Hepatic stellate cell (primary cell): ENCODE measurements at places on chromosomes 6 and 20.
A peak's percentile ranks its signal among the peaks of the same experiment; 100 is the strongest.

DNA sequence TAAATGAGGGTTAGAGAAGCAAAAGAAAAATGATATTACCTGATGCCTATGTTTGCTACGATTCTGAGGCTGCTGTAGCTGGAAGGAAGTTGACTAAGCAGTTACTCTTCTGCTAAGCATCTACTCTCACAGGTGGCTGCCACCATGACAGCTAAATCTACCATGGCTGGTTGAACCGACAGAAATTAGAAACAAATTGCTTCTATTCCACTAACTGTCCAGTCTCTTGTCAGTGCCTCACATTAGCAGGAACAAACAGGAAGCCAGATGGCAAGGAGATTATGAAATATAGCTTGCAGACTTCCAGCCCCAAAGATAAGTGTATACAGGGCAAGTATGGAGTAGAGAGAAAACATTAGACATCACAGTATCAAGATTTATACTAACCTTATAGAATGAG, 59.4 kb upstream of the TMEM200A start:
- DNase-seq: no peak

DNA sequence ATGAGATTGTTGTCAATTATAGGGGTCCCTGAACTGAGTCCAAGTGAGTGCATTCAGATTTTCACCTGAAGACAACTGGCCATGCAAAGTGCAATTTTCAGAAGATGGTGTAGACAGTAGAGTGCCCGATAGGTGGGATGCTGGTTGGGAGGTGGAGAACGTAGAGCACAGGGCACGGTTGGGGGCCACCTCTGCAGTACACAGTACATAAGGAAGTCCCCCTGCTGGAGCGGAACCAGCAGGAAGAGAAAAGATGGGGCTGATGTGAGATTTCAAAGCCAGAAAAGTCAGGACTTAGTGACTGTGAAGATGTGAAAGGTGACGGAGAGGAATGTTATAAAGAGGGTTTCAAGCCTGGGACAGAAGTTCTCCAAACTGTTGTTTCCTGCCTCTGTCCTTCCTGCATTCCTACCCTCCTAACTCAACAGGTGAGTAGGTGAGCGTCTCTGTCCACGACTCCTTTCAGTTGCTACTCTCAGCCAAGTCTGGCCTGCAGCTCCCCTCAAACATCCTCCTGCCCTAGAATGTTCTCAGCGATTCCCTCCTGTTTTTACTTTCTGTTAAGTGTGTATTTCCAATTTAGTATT, 330.8 kb downstream of the PRL start:
- no peak for DNase-seq

- DNase-seq: no peak
Measured at GRCh38 chr20:57702521-57702920, 7.3 kb downstream of the PMEPA1 start.

DNA sequence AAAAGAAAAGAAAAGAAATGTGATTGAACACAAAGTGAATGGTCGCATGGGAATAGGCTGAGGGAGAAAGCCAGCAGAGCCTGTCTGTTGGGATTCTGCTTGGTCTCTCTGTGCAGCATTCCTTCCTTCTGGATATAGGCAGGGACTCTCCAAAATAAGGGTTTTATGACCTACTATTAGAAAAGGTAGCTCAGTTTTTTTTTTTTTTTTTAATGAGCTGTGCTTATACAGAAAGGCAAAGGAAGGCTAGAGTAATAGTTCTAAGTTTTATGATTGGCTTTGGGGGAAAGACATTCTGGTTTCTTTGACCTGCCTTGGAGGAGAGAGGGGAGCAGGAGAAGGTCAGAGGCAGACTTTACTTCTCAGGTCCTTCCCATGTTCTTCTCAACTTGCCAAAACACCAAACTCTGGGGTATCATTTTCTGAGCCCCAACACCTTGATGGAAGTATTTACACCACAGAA, 18.8 kb upstream of the IER3 start:
- no peak for DNase-seq

- peak; percentile 2 for DNase-seq
Measured at GRCh38 chr20:7695635-7696034, 244.6 kb downstream of the HAO1 start.

GRCh38 chr6:168908887-168909286, 344.8 kb downstream of the THBS2 start:
- peak; percentile 75 for DNase-seq

DNA sequence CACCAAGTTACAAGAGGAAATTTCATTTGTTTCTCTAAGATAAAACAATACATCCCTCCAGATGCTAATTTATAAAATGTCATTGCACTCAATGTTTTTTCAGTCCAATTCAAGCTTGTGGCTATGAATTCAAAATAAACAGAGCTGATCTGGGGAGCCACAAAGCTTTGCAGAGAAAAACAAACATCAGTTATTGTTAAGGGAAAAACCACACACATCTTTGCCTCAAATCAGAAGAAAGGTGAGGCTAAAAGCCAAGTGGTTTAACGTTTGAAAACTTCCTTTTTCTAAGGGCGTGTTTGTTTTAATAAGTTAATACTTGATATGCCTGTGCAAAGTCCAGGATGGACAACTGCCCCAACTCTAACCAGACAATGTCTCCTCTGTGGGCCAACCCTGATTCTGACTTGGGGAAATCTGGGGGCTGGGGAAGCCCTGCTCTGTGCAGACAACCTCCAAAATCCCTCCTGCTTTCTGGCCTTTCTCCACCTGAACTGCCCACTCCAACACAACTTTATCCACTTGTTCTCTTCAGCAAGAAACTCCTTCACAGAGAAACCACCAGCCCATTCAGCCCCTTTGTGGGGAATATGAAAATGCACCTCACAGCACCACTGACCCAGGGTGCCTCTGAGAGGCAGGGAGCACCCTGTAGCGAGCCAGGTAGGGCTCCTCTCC, 44.6 kb upstream of the NT5E start:
- DNase-seq: no peak

GRCh38 chr20:44572551-44573500, 9.6 kb upstream of the PKIG start:
- peak; percentile 62 for DNase-seq

GRCh38 chr20:10558635-10559187, 115.1 kb downstream of the JAG1 start:
- peak; percentile 70 for DNase-seq

DNA sequence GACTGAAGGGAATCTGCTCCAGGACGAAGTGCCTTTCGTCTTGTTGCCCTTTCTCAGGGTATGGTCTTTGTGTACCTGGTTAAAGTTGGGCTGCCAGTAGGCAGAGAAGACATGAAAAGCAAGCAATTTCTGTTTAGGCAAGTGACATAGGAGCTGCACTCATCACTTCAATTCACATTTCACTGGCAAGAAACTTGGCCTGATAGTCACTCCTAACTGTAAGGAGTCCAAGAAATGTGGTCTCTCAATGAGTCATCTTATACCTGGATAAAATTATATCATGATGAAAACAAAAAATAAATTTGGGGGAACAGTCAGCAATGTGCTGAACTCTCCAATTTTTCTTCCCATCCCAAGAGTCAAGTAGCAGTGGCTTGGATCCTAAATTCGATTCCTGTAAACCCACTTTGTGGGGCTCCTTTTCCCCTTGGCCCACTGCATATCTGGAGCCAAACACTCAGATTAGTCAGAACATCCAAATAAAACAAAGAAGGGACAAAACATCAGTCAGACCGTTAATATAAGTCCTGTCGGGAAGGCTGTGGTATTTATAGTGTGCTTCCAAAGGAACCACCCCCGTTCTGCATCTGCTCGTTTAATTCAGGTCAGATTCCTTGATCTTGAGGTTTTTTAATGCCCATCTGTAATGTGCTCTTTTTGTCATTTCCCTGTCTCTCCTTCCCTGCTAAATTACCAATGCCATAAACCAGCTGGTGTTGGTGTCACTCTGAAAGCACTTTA, 5.0 kb upstream of the GABRR1 start:
- DNase-seq: no peak

DNA sequence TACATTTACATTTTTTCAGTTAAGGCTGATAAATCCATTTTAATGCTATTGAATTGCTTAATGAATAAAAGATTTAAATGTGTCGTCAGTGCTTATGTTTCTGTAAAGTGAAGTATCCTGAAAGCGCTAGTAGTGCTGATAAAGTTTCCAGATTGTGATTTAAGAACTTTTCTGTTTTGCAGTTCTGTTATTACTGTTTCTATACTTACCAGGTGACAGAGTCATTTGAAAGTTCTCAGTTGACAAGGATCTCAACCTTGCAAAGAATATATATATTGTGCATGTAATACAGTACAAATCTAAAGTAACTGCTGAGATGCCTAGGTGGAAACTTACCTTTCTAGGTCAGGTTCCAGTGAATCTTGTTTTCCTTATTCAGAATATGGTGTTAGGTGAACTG, 201.8 kb downstream of the ARID1B start:
- no peak for DNase-seq

GRCh38 chr6:135067911-135068310, 13.3 kb upstream of the HBS1L start:
- no peak for DNase-seq

DNA sequence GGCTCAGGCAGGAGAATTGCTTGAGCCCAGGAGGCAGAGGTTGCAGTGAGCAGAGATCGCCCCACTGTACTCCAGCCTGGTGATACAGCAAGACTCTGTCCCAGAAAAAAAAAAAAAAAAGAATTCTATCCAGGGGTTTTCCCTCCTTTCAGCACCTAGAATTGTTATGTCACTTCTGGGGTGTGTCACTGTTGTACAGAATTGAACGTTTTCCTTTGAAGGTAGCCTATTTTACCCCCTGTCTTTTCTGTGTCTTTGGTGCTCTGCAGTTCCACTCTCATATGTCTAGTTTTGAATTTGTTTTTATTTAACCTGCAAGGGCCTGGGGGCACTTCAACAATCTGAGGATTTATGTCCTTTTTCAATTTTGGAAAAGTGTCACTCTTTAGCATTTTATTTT, 19.3 kb upstream of the ARID1B start:
- DNase-seq: no peak

DNA sequence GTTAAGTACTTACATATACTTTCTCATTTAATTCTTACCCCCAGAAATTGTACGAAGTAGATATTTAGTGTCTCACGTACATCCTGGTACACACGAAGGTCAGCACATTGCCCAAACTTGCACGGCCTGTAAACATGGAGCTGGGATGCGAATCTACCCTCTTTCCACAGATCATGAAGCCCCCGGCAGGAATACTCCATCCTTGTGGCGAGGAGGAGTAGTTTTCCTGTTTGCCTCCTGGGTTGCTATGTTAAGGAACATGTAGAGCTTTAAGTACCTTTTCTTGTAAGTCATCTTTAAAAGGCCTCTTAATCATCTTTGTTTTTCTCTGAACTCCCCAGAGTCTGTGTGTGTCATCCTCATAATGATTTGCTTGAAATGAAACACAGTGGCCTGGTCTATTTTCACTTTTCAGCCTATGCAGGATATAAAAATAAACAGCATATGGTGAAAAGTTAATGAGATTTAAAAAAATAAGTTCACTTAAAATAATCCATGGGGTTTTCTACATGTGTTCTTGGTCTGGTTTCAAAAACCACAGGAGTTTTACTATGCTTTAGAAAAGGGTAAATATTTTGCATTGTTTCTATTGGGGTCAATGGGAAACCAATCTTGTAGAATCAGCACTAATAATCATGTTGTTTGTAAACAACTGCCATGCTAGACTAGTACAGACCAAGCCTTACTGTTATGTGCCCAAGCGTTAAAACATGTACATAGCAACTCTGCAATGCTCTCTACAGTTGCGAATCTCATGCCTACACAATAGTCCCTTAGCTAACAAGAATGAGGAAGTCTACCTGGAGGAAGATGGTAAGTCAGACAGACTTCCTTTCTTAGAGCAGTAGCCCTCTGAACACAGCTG, 9.3 kb upstream of the ARID1B start:
- peak; percentile 24 for DNase-seq

GRCh38 chr20:5080384-5080877, 39.3 kb downstream of the PCNA start:
- no peak for DNase-seq

DNA sequence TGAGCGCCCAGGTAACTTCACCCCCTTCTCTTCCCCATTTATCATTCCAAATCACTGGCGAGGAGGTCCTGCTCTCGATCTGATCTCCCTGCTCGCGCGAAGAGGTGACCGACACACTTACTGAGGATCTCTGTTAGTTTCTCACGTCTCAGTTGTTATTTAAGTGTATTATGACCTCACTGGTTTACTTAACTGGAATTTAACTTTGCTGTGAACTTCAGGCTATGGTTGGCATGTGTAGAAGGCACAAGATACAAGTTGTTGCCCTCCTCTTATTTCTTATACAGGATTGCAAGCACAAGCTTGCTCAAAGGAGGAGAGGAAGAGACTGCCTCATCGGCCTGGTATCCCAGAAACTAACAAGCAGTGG, 1.2 kb downstream of the RNF217 start:
- peak; percentile 50 for DNase-seq

GRCh38 chr20:61965606-61966491, 99.8 kb downstream of the TAF4 start:
- DNase-seq: no peak

DNA sequence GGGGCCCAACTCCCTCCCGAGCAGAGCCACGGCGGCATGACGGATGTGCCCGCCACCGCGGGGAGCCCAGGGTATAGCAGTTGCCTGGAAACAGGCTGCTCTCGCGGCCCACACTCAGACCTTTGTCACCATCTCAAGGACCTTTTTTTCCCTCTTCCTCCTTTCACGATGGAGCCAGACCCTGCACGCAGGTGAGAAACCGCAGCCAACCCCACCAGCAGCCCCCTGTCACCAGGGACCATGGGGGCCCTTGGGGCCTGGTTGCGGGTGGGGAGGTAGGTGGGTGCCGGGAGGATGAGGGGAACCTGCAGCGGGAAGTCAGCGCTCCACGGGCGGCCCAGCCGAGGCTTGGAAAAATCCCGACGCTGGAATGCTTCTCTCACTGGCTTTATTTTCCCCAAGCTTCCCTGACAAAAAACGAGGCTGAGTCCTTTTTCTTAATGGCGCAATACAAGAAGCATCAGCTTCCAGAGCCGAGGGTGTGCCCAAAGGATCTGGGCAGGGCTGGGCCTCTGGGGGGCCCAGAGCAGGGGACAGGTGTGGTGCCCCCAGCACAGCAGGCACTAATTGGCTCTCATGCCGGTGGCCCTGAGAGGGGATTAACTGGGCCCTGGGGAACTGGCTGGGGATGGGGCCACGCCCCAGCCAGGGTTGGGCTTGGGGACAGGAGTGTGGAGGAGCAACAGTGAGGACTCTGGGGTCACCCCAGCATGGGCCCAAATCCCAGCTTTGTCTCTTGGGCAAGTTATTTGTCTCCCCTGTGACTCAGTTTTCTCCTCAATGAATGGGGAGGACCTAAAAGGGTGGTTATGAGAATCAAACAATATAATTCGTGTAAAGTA, 23.9 kb downstream of the NOL4L start:
- DNase-seq: no peak

GRCh38 chr6:166721576-166721975, 94.5 kb upstream of the RPS6KA2 start:
- DNase-seq: no peak

DNA sequence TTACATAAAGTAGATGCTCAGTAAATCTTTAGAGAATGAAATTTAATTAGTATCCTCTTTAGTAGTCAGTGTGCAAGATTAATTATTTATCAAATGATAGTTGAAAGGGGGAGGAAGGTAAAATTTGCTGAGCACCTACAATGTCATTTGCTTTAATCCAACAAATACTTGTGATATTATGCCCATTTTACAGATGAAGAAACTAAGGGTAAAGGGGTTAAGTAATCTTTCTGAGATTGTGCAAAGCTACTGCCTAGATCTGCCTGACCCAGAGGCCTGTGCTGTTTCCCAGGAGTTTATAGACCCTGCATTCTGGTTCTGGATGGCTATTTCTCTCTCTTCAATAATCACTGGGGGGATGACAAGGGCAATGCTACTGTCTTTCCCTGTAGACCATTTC, 58.3 kb upstream of the BACH2 start:
- DNase-seq: no peak

GRCh38 chr6:14555804-14556203, 438.2 kb downstream of the CD83 start:
- no peak for DNase-seq

- DNase-seq: no peak
Measured at GRCh38 chr20:35578469-35578868, 36.6 kb downstream of the ERGIC3 start.
